ENCODE measurements at places on chromosomes 2 and 18.

GRCh38 chr18:54261894-54262293, 7.4 kb upstream of the POLI start:
- DNase-seq, result no peak

- no peak for DNase-seq
Measured at GRCh38 chr2:48938231-48938630, 182.7 kb upstream of the LHCGR start.

- no peak for DNase-seq
Measured at GRCh38 chr2:100718065-100718629, 101.8 kb upstream of the NPAS2 start.

DNA sequence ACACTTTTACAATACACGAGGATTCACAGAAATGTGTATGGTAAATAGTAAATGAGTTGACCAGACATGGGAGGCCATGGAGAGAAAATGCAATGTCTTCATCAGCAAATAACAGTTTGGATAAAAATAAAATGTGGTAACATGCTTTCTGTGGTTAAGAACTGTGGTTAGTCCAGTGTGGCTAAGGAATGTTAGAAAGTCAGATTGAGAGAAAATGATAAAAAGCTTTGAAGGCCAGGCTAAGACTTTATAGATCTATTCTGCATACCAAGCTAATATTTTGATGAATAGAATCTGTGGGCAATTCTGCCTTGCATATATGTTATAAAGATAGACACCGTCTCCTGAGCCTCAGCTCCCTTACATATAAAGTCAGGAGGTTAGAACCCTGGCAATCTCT, 215.9 kb downstream of the SOX11 start:
- DNase-seq, result no peak

DNA sequence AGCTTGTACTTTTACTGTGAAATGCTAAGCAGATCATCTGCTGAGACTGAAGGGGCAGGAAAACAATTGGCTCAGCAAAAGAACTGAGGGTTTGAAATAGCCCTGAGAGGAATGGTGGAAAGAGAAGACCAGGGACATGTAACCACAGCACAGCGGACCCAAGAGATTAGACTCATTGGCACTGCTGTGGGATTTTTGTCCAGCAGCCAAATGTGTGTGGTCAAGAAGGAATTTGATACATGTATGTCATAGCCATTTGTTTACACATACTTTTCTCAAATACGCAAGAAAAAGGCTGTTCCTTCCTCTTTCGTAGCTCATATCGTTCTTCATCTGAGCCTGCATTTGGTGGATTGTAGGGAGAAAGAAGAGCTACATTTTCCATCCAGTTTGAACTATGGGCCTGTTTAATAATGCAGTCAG, 73.8 kb downstream of the TRABD2A start:
- DNase-seq, result no peak

DNA sequence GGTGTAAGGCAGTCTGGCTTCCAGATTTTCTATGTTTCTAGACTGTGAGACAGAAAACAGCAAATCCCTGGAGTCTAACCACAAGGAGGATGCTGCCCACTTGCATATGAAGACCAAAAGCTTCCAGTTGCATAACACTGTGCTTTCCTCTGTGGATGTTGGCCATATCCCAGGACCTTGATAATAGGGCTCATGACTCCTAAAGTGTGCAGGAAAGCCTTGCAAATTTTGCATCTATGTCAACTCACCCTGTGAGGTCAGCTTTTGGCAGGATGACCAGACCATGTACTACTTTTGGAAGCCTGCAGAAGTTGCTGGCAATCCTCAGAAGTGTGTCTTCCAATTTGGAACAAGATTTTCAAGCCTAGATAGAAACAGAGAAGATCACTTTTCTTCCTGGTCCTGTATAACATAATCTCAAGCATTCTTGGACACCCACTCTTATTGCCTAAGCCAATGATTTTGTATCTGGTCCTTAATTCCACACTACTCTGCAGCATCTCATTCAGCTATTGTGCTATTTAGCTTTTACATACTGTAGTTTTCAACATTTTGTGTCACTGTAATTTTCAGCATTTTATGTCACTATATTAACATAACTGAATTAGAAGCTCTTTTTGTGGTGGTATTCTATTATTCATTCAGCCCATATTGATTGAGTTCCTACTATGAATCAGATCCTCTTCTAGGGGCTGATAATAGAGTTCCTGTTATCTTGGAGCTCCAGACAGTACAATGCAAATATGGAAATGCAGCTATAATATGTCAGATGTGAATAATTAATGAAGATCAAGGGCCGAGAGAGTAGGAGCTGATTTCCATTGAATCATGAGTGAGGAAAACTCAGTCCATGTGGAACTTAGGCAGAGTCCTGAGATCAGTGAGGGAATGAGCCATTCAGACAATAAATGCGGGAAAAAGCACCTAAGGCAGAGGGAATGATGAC, 85.3 kb upstream of the RAB27B start:
- DNase-seq, result no peak

DNA sequence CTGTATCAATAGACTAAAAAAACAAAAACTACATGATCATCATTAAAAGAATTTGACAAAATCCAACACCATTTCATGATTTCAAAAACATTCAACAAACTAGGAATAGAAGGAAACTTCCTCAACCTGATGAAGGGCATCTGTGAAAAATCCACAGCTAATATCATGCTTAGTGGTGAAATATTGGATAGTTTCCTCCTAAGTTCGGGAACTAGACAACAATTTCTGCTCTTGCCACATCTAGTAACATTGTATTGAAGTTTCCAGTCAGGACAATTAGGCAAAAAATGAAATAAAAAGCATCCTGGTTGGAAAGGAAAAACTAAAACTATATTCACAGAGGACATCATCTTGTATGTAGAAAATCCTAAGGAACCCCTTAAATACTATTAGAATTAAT, 34.8 kb downstream of the TNS1 start:
- no peak for DNase-seq

GRCh38 chr2:203898657-203899056, 31.1 kb downstream of the CTLA4 start:
- DNase-seq, result no peak

GRCh38 chr2:24020244-24020643, 10.4 kb downstream of the MFSD2B start:
- no peak for DNase-seq

DNA sequence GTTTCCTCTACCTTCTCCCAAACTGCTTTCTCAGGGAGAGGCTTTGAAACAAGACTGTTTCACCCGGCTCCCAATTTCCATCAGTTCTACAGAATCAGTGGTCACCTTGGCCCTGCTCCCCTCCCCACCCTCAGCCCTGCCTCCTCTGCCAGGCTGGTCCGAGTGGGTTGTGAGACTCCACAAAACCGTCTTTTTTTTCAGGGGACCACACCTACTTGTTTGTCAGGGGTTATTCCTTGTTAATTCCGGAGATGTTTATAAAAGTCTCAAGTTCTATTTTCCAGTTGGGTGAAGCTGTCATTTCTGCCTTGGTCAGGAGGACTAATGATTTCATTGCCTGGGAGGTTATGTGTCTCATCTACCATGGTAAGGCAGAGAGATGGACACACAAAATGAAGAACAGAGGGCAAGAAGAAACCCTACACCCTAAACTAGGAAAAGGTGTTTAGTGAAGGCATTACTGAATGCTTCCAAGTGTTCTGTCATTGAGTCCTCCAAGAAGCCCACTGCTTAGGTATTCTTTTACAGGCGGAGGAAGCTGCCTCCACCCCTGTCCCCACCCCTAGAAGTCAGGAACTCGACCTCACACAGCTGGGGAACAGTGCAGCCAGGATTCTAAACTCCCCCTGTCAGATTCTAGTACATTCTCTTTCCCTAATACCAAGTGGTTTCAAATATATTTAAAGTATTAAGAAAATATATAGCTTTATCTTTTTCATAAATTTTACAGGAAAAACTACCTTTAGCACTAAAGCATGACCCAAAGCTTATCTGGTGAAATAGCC, 46.3 kb downstream of the COPS8 start:
- DNase-seq, result no peak

DNA sequence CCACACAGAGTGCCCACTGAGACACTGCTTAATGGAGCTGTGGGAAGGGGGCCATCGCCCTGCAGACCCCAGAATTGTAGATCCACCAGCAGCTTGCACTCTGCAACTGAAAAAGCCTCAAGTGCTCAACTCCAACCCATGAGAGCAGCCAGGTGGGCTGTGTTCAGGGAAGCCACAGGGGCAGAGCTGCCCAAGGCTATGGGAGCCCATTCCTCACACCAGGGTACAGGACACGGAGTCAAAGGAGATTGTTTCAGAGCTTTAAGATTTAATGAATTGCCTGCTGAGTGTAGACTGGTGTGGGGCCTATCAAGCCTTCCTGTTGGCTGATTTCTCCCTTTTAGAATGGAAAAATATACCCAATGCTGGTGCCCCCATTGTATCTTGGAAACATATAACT, 17.2 kb downstream of the TPO start:
- DNase-seq, result no peak

DNA sequence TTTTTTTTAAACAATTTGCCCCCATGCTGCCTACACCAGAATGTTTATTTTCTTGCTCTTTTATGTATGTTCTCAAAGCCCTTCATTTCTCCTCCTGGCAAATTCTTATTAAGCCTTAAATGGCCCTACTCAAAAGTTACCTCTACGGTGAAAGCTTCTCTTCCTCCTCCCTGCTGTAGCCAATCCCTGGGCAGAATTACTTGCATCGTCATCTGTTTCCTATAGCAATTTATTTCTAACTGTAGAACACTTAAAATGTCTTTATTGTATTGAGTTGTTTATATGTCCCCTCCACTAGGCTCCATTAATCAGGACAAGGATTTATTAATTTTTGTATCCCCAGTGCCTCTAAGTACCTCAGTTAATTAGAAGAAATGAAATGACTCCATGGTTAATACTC, 2.5 kb upstream of the RAD51AP2 start:
- DNase-seq, result no peak

DNA sequence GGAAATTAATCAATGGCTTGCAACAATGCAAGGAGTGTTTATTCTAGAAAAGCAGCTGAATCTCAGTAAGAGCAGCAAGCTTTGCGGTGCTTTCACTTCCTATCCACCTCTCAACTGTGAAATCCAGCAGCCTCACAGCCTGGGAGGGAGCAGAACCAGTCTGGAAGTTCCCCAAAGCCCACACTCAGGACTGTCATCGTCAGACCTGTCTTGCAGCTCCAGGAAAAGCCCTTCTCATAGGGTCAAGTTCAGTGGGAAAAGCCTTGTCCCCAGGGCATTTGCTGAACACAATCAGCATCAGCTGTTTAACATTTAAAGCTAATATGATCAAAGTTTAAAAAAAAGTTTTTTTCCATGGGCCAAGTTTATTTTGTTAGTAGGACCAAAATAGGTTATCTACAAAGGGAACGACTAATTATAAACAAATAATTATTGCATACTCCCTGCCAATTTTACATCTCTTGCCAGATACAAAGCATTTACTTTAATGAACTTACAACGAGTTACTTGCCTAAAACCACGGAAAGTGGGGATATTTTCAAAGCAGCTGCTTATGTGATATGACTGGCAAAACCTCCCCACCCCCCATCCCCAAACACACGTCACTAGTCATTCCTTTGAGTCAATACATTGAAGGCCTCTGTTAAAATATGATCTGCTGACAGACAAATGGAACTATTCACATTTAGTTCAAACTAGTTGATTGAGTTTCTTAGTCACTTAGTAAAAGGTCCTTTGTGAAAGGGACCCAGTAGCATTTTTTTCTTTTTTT, 36.8 kb downstream of the PARD6G start:
- no peak for DNase-seq

GRCh38 chr18:68402784-68403183, 312.1 kb downstream of the TMX3 start:
- DNase-seq, result no peak

DNA sequence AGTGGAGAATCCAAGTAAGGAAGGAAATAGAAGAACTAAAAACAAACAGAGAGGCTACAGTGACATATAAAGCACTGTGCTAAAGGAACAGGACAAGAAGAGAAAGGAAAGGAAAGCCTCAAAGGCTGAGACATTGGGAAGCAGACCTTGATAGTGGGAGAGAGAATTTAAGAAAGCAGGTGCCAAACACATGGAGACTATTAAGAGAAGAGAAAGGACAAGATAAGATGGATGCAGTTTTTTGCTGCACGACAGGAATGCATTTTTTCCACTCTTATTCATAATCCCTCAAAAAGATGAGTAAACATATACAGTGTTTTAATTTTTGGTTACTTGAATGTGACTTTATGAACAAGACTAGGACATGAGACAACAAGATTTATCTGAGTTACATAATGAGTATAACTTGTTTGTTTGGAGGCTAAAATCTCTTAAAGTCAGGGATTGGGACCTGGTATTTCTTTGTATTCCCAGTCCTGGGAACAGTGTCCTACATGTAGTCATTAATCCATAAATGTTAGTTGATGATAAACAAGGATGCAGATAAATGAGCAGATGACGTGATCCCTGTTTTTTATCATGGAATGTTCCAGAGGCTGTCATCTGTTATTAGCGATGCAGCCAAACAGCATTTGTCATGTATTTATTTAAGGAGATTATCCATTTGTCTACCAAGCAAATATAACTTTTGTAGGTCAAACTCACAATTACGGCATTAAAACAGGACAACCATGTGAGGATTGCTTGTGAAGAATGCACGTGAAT, 141.7 kb downstream of the DNER start:
- no peak for DNase-seq

DNA sequence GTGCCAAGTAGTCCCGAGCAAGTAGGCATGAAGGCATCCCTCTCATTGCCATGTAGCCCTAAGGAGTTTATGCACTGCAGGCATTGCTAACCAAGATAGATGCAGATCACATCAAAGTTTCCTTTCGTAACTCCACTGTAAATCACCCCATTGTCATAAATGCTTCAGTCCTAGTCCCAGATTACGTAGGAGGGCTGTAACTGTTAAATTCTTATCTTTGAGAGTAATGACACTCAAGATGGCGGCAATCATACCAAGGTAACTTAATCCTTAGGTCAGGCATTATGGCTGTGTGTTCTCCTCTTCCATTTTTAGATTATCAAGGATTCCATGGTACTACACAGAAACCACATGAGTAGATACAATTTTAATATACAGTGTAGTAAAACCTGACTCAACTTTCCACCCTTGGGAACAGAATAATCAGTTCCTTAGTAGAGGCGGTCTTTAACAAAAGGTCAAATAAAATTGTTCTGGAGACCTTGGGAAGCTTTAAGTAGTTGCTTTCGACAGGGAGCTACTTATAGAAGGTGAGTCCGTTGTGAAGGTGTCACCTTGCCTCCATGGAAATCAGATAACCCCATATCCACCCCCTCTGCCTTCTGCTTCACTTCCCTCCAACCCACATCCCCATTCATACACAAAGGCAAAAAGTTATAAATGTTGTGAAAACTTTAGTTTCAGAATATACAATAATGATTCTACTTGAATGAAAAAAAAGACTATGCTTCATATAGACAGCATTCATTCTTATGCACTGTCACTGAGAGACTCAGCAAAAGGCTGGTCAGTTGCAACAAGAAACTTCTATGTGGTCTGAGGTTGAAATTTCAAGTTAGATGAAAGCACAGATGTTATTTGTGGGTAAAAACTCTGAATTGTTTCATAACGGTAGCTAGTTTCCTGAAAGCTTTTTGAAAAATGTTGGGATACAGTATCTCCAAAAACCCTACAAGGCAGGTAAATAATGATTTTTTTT, 64.8 kb upstream of the GALNT5 start:
- no peak for DNase-seq
